Smooth muscle cell of trachea (primary cell): ENCODE measurements at places on chromosomes 11 and 22. TPM values are rescaled to one million over a fixed set of nuclear protein-coding genes. Genes with fewer than 3 reads are reported as not detected.

The MMP12 gene
- 0.44 and 1.8 TPM in 2 replicates for total RNA-seq

The ZP1 gene
- total RNA-seq, result 0.17 TPM in 1 of 2 replicates, not detected in the other

The SCARF2 gene
- total RNA-seq, result 25.2 and 38.2 TPM in 2 replicates

The CHADL gene
- total RNA-seq, result 0.73 and 5.0 TPM in 2 replicates

The KDM4D gene
- total RNA-seq, result 0.66 and 1.2 TPM in 2 replicates

The ANGPTL5 gene
- 0.66 and 1.3 TPM in 2 replicates for total RNA-seq

The OR52E6 gene
- not detected in 2 replicates for total RNA-seq

The CDKN1C gene
- total RNA-seq, result 77.7 and 109 TPM in 2 replicates

The ARHGEF17 gene
- 34.6 and 44.7 TPM in 2 replicates for total RNA-seq

The OR4A16 gene
- total RNA-seq, result not detected in 2 replicates

The FAM181B gene
- under 0.01 TPM in 1 of 2 replicates, not detected in the other for total RNA-seq

The MPPED2 gene
- total RNA-seq, result 0.33 and 0.44 TPM in 2 replicates

The IL17RA gene
- total RNA-seq, result 6.3 and 9.6 TPM in 2 replicates

The PDE3B gene
- total RNA-seq, result 12.1 and 14.8 TPM in 2 replicates

The USP28 gene
- 28.9 and 30.1 TPM in 2 replicates for total RNA-seq

The P4HA3 gene
- 3.1 TPM in 2 replicates for total RNA-seq

The APOA4 gene
- total RNA-seq, result not detected in 2 replicates

The BMAL1 gene
- 8.4 and 17.5 TPM in 2 replicates for total RNA-seq

The KRTAP5-9 gene
- total RNA-seq, result not detected in 2 replicates

The DERL3 gene
- 0.17 TPM in 1 of 2 replicates, not detected in the other for total RNA-seq

The RIMBP3B gene
- total RNA-seq, result 0.17 TPM in 1 of 2 replicates, not detected in the other

The SPDYC gene
- total RNA-seq, result not detected in 2 replicates

The C1QTNF5 gene
- total RNA-seq, result 12.1 and 29.8 TPM in 2 replicates

The CALCB gene
- total RNA-seq, result 0.15 TPM in 1 of 2 replicates, not detected in the other

The OR2D2 gene
- 0.29 and 0.50 TPM in 2 replicates for total RNA-seq

The APOBEC3G gene
- total RNA-seq, result 15.3 and 24.8 TPM in 2 replicates

The IGLL1 gene
- not detected in 2 replicates for total RNA-seq

The NTM gene
- 9.9 and 15.0 TPM in 2 replicates for total RNA-seq

The PTGDR2 gene
- 0.44 and 2.2 TPM in 2 replicates for total RNA-seq

The TRIM77 gene
- not detected in 2 replicates for total RNA-seq

The MMP8 gene
- total RNA-seq, result under 0.01 and 0.33 TPM in 2 replicates

The DEUP1 gene
- total RNA-seq, result not detected in 2 replicates

The CARNS1 gene
- 0.15 and 0.66 TPM in 2 replicates for total RNA-seq

The C22orf42 gene
- not detected in 2 replicates for total RNA-seq

The OR6A2 gene
- total RNA-seq, result 0.17 and 0.73 TPM in 2 replicates

The OR2AT4 gene
- not detected in 2 replicates for total RNA-seq

The CSF2RB gene
- 0.44 TPM in 1 of 2 replicates, not detected in the other for total RNA-seq

The MMP10 gene
- total RNA-seq, result 0.87 and 0.99 TPM in 2 replicates

The PRODH gene
- 0.17 TPM in 1 of 2 replicates, not detected in the other for total RNA-seq

The OAF gene
- 51.2 and 139 TPM in 2 replicates for total RNA-seq

The SERPIND1 gene
- 0.17 TPM in 1 of 2 replicates, not detected in the other for total RNA-seq

The MCAM gene
- 2.3 and 9.7 TPM in 2 replicates for total RNA-seq

The NRGN gene
- total RNA-seq, result 0.50 and 0.58 TPM in 2 replicates

The ADAMTS15 gene
- total RNA-seq, result 35.8 and 46.6 TPM in 2 replicates

The CDON gene
- total RNA-seq, result 7.9 and 19.8 TPM in 2 replicates

The ZFTA gene
- total RNA-seq, result 17.9 and 37.7 TPM in 2 replicates

The CD59 gene
- total RNA-seq, result 519 and 606 TPM in 2 replicates

The TRIM49 gene
- not detected in 2 replicates for total RNA-seq

The CHRNA10 gene
- total RNA-seq, result 0.29 and 0.50 TPM in 2 replicates

The MAPK8IP1 gene
- 8.1 and 17.4 TPM in 2 replicates for total RNA-seq

The GPHA2 gene
- not detected in 2 replicates for total RNA-seq

The LDHAL6A gene
- not detected in 2 replicates for total RNA-seq

The C11orf21 gene
- total RNA-seq, result not detected in 2 replicates

The BIK gene
- not detected in 2 replicates for total RNA-seq

The LRRC32 gene
- 5.4 and 48.3 TPM in 2 replicates for total RNA-seq

The CYB5R2 gene
- total RNA-seq, result 13.6 and 20.4 TPM in 2 replicates
